ENCODE measurements at places on chromosomes 7 and 10. TPM values are rescaled to one million over a fixed set of nuclear protein-coding genes. Genes with fewer than 3 reads are reported as not detected.

Gene TSPAN14
- 177 TPM for total RNA-seq

Gene SFTPA1
- total RNA-seq, result 0.91 TPM

Gene GTF2IRD1
- 30.0 TPM for total RNA-seq

Gene CDC14C
- total RNA-seq, result not detected

Gene CABCOCO1
- 1.0 TPM for total RNA-seq

Gene CPN1
- not detected for total RNA-seq

Gene GOT1
- total RNA-seq, result 41.3 TPM

Gene GHITM
- 108 TPM for total RNA-seq

Gene GIMAP7
- 24.5 TPM for total RNA-seq

Gene C10orf53
- total RNA-seq, result not detected

Gene CYP3A4
- total RNA-seq, result not detected

Gene ANKRD61
- not detected for total RNA-seq

Gene TPST1
- 21.1 TPM for total RNA-seq

Gene AKR1E2
- 10.3 TPM for total RNA-seq

Gene COL13A1
- total RNA-seq, result 4.9 TPM

Gene OR2F2
- not detected for total RNA-seq

Gene LIPN
- total RNA-seq, result not detected
